ENCODE measurements at places on chromosomes 4 and X.

GRCh38 chr4:184380707-184381106 lies 93.6 kb downstream of the IRF2 start:
- DNase-seq, result no peak

DNA sequence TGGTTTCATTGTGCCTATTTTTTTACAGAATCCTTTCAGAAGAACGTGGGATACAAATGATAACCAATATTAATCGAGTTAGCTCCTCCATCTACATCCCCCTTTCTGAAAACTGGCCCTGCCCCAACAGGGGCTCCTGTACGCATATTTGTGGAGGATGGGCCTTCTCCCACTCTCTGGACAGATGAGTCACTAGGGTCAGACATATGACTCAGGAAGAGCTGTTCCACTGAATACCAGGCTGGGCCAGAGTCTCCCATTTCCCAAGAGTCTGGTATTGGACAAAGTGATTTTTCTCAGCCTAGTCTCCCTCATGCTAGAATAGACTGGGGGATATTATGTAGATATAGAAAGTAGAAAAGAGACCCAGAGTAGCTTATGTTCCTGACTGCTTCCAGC lies 142.4 kb downstream of the TSPAN5 start:
- no peak for DNase-seq

DNA sequence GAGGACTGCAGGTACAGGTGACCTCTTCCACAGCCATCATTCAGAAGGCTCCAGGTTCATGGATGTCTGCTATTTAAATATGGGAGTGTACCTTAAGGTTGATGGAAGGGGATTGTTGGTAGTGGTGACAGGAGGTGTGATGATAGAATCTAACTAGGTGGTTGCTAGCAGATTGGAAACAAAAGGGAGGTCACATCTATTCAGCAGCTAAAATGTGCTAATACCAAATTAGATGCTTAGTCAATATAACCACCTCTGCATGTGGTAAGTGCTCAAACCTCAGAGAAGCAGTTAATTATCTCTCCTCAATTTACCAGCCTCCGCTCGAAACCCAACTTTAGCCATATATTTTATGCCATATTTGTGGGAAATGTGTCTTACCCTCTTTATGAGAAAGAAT lies 98.7 kb upstream of the CCSER1 start:
- DNase-seq, result no peak

DNA sequence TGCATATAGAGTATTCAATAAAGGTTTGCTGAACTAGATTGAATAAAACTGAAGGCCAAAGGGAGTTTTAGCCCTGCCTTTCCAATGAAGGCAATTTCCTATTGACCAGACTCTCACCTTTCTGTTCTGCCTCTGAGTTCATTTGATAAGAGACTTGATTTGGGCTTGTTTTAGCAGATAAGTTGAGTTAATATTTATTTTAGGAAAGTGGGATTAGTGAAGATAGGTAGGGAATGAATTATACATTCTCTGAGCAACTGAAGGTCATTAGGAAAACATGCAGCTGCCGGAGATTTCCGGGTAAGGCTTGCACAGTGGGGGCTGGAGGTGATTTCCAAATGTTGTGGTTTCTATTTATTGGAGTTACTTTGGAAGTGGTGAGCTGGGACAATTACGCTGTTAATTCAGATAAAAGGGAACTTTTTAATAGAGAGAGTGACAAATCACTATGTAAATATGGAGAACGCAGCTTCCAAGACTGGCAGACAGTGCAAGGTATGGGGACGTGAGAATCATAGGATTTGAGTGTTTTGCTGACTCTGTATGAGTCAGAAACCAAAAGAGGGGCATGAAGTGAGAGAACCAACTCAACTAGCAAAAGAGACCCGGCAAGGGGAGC lies 553.6 kb upstream of the BOD1L1 start:
- DNase-seq, result no peak

GRCh38 chrX:45788315-45788714 lies 587.6 kb upstream of the DIPK2B start:
- no peak for DNase-seq

DNA sequence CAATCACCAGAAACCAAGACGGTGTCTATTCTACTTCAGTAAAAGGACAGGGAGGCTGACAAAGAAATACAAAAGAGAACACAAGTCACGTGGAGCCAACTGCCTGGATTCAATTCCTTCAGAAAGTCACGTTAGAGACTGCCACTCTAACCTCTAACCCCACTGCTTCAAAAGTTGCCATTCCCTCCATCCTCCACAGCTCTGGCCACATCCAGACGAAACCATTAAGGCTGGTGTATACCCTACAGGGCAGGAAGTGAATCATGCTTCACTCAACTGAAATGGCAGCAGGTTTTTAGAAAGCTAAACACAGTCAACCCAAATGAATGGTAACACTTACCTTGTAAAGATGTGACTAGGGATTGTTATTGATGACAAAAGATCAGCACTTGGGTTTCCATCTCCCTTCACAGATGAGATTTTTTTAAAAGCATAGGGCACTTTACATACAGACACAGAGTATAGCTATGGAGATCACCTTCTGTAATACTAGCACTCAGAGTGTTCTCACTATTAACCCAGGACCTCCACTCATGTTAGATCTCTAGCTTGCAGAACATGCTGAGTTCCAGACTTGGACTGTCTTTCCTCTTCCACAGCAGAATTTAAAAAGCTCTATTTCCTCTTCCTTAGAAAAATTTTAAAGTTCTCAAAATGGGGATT lies 37.4 kb downstream of the MAML3 start:
- DNase-seq, result no peak

DNA sequence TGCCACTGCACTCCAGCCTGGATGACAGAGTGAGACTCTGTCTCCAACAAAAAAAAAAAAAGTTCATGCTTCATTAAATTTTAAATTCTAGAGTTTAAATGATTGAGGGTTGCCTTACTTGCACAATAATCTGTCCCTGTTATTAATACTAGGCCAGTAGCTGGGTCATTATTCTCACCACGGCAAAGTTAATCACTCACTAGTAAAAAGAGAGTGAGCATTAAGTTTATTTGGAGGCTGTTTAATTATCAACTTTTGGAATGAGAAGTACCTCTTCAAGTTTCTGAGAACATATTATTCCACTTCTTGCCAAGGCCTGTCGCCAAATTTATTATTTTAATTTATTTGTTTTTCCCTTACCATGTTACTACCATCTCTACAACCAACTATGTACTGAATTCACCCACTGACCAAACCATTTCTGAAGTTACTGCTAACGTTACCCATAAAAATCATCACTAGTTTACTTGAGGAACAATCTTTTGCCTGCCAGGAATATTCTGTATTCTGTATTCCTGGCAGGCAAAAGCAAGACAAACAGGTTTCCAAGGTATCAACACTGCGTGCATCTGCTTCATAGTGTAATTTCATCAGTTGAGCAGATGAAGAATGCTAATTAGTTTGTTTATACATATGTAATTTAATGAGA lies 26.5 kb downstream of the GUCY1A1 start:
- no peak for DNase-seq

- no peak for DNase-seq
Measured at GRCh38 chr4:125322366-125322730, 7.6 kb downstream of the FAT4 start.

DNA sequence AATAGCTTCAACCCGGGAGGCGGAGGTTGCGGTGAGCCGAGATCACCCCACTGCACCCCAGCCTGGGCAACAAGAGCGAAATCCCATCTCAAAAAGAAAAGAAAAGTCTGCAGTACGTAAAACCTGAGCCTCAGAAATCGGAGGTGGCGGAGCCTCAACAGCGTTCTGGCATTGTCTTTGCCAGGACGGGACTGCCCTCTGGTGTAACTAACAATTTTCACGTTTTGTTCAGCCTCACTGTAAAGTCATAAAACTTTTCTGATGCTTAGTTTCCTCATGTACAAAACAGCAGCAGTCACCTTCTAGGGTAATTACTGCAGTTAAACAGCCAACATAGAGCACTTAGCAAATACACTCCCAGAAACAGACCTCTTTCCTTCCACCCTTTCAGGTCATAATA lies 121.7 kb downstream of the RBM47 start:
- DNase-seq, result no peak

DNA sequence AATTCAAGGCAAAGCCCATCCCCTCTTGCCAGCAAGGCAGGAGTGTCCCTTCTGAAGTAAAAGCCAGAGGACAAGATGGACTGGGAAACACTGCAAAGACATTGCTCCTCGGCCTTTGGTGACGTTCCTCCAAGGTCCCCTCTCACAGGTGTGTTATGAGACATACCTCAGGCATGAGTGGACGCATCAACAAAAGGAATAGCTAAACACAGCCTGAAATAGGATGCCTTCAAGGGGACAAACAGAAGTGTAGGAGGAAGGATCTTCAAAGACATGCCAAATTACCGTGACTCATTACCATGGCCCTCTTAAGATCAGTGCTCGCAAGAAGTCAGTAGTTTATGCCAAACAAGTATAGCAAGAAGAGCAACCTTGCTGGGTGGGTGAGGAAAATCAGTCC lies 6.0 kb upstream of the IDS start:
- no peak for DNase-seq

GRCh38 chrX:38941675-38942074 lies 140.4 kb downstream of the MID1IP1 start:
- DNase-seq, result no peak

- DNase-seq, result no peak
Measured at GRCh38 chrX:8755813-8756212, 23.9 kb upstream of the ANOS1 start.

GRCh38 chr4:65983061-65983460 lies 312.8 kb upstream of the EPHA5 start:
- DNase-seq, result no peak

DNA sequence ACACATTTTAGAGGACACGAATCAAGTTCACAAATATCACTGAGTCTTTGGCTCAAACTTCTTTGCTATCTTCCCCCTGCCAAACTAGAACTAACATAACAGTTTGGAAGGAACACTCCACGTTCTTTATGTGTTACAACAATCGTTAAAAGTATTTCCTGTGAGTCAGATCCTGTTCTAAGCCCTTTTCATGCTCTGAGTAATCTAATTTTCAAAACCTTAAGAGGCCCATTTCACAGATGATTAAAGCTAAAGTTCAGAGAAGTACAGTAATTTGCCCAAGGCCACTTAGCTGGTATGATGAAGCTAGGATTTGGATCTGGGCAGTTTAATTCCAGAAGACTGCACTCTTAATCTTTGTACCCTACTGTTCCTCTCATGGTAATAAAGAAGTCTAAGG lies 854.4 kb upstream of the INTU start:
- DNase-seq, result no peak

DNA sequence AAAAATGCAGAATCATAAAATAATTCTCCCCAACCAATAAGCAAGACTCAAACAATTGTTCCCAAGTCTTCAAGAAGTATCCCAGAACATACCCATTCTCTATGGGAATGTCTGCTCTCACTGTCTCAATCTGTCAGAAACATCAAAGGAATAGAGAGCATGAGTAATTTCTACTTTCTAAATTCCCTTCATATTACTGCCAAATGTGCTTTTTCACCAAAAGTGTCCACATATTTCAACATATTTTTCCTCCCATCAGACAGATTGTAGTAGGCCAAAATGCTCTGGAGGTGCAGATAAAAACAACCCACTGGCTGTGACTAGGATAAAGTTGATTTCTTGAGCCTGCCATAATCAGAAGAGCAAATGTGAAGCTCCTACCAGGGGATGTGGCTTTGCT lies 692.0 kb upstream of the FAM241A start:
- no peak for DNase-seq

DNA sequence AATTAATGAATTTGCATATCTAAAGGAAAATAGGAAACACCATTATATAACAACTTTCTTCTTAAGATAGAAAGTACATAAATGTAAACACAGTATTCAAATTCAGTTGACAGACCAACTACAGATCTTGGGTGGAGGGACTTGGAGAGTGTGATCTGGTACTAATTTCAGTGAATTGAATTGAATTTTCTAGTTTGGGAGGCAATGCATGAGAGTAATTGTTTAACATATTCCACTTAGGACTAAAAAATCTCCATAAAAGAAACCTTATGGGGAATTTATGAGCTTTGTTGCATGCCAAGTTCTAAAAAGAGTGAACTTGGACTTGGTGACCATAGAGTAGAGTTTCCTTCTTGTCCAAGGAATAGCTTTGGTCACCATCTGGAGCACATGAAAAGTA lies 261.1 kb upstream of the TTC29 start:
- no peak for DNase-seq

DNA sequence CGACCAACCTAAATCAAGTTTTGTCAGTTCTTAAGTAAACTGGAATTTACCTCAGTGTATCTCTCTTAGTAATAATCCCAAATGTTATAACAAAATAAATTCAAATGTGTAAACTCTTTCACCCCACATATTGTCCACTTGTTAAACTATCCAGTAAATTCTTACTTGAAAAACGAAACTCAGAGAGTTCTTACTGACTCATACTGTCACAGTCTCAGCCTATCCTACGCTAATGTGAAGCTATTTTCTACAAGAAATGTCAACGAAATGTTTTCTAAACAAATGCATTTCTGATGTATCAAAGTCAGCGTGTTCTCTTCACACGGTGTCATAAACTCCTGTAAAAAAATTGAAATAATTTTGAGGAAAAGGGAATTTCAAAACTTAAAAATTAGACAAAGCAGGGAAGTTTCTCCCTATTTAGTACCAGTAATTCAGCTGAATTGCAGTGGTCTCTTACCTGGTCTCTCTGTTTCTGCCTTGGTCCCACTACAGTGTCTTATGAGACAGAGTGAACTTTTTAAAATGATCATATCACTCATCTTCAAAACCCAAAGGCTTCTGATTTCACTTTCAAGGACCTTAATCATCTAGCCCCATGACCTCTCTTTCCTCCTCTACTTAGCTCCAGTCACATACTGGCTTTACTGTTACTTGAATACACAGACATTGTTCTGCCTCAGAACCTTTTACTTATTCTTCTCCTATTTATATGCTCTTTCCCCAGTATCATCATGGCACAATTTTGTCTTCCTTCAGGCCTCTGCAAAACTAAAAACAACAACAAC lies 63.3 kb downstream of the DCAF8L1 start:
- DNase-seq, result no peak

- peak; percentile 8 for DNase-seq
Measured at GRCh38 chr4:92387459-92388069, 83.8 kb downstream of the GRID2 start.

- DNase-seq, result no peak
Measured at GRCh38 chr4:57734104-57734670, 624.0 kb upstream of the IGFBP7 start.

GRCh38 chr4:103424853-103425252 lies 226.7 kb upstream of the CENPE start:
- no peak for DNase-seq

GRCh38 chr4:7357323-7357722 lies 77.4 kb downstream of the PSAPL1 start:
- no peak for DNase-seq

GRCh38 chrX:148316446-148316845 lies 184.0 kb upstream of the AFF2 start:
- DNase-seq, result no peak
